ENCODE measurements at places on chromosomes 16 and 17.

- DNase-seq, result peak; percentile 98
These were observed 2.3 kb upstream of the BORCS6 start for GRCh38 chr17:8192070-8192815.

DNA sequence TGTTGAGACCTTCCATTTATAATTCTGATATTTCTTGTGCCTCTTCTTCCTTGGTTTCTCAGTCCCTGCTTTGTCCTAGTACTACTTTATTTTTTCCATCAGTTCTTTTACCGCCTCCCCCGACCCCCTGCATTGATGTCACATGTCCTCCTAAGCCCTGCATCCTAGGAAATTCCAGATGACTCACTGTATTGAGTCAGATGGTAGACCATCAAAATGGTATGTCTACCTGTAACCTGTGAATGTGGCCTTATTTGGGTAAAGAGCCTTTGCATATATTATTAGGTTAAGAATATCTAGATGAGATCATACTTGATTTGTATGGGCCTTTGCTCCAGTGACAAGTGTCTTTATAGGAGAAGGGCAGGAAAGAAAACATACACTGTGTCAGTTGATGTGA lies 515.3 kb upstream of the CA10 start:
- DNase-seq, result no peak

DNA sequence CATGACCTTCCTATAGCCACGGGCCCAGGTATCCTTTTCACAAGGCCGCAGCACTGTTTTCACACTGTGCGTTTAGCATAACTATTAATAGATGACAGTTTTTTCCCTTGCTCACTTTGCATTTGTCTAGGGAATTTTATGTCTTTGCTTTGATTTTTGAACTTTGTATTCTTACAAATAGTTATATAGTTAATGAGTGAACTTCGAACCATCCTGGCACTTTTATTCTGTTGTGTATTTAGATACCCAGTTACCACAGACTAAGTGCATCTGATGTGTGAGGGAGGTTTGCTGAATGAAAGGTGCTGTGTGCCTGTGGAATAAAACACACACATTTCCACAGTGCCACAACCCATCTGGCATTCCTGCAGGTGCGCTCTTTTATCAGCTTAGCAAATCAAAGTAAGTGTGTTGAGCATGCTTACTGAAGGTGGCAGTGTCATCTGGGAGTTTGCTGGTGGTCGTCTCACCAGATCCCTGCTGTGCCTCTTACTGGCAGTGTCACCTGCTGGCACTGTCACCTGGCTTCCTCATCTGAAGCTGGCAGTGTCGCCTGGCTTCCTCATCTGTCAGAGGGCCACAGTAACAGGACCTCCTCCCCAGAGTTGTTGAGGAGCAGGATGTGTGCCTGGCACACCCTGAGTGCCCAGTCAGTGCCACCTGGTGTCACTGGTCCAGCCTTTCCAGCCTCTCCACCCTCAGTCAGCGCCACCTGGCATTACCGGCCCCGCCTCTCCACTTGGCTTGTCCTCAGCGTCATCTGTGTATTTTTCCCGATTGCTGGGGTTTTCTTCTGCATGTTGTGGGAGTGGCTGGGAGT lies 37.6 kb downstream of the USP10 start:
- no peak for DNase-seq

DNA sequence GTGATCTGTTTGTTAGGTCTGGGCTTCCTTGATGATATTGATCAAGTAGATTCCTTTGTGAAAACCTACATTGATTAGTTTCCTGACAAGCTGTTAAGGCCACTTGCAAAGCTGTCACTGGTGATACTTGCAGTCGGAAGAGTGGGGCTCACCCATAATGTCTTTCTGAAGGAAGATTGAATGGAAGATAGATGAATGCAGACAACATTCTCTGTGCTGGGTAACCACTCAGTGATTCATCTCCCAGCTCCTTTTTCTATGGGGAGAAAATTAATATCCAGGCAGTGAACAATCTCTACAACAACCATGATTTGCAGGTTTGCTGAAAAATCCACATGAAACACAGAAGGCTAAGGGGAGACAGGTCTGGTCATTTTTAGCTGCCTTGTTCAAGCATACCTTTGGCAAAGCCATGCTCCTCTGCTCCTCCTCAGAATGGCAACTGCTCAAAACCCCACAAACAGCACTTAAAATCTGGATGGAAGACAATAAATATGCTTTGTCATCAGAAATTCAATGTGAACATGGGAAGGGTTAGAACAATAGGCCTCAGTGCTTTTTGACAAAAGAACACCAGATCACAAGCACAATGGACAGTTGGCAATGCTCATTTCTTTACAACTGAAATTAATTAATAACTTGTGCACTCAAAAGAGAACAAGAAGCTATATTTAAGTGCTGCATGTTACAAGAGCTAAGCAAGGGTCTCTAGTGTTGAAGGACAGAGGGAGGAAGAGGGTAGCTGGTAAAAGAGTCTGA lies 495.4 kb downstream of the TOX3 start:
- DNase-seq, result peak; percentile 82

DNA sequence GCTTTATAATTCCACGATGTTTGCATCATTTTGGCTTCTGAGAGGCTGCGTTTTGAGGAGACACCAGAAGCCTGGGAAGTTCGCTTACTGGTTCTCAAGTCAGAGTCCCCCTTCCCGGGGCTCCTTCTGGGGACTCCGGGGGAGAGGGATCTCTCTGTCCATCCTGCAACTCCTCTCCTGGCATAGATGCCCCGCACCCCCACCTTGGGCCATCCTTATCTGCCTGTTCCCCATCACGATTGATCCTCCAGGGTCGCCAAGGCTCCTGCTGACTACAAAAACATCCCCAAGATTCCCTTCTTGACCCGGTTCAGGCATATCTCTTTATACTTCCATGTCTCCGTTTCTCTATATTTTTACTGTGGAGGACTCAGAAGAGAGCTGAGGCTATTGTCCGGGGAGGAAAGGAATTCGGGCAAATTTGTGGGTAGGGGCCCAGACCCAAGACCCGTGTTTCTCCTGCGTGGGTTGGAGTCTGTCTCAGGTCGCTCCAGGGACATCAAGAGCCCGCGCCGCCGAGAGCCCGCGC lies 18.4 kb upstream of the HOXB13 start:
- DNase-seq, result no peak

- peak; percentile 78 for DNase-seq
These were observed 167.5 kb downstream of the RAB11FIP4 start for GRCh38 chr17:31558748-31559583.

GRCh38 chr16:31404353-31405064 lies 11.4 kb downstream of the ITGAD start:
- no peak for DNase-seq
